ENCODE measurements at places on chromosomes 5 and 9. TPM values are rescaled to one million over a fixed set of nuclear protein-coding genes. Genes with fewer than 3 reads are reported as not detected.

DNA sequence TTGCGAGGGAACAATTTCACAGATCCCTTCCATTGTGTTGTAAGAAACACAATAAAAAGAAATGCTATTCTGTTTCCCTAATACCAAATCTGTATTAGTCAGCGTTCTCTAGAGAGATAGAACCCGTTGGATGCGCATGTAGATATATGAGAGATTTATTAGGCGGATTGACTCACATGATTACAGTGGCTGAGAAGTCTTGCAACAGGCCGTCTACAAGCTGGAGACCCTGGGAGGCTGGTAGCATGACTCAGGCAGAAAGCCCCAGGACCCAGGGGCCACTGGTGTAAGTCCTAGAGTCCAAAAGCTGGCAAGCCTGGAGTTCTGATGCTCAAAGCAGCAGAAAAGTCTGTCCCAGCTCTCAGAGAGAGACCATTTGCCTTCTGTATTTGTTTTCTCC lies 18.4 kb upstream of the IL17B start:
- no peak for DNase-seq

Gene PGGT1B
- 41.8 TPM for polyA plus RNA-seq

GRCh38 chr5:43244823-43245565 lies 53.0 kb downstream of the NIM1K start:
- no peak for DNase-seq

DNA sequence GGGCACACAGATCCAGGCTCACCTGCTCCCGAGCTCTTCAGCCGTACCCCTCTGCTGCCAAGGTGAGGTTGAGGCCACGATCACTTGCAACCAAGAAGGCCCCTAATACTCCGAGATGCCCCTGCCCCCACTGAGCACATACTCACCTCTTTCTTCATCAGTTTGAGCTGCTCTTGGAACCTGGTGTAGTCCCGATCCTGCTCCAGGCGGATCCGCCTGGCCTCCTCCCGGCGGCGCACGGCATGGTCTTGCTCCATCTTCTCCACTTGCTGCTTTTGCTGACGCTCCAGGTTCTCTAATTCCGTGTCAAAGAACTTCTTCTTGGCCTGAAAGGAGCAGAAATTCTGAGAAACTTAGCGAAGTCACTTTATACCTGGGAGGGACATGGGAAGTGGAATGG lies 75.7 kb upstream of the FBXW11 start:
- no peak for DNase-seq

GRCh38 chr5:59317023-59317773 lies 576.3 kb downstream of the PDE4D start:
- DNase-seq, result no peak

Gene N4BP3
- polyA plus RNA-seq, result 5.1 TPM

GRCh38 chr9:121939643-121940042 lies 153.5 kb downstream of the TTLL11 start:
- DNase-seq, result no peak

- no peak for DNase-seq
Observed at GRCh38 chr5:13081116-13081515, 863.4 kb downstream of the DNAH5 start.

GRCh38 chr9:98118640-98119601 lies at the start of gene TRIM14:
Gene TRIM14, minus strand, starts transcription at chr9:98119222. Its CDS starts 34 bp downstream, at chr9:98119188.
- peak; percentile 29 for DNase-seq

GRCh38 chr9:21730899-21731298 lies 71.5 kb upstream of the MTAP start:
- no peak for DNase-seq

Gene MVB12B
- polyA plus RNA-seq, result 16.3 TPM

Gene RPS14
- 1,813 TPM for polyA plus RNA-seq

GRCh38 chr5:119943148-119943547 lies 313.8 kb downstream of the FAM170A start:
- DNase-seq, result no peak

DNA sequence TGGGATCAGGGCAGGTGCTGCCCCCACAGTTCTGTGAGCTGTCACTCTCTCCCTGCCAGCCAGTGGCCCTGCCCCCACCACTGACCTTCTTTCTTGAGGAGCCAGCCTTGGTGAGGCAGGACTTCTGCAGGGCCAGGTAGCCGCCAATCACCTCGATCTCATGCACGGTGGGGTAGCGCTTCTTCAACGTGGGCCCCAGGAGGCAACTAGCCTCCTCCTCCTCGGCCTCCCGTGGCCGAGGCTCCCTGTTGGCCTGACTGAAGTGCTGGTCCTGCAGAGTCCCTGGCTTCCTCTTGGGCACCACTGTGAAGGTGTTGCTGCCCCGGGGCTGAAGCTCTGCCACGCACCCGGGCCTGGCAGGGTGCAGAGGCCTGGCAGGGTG lies 1.6 kb downstream of the TPRN start:
- no peak for DNase-seq

GRCh38 chr9:98263080-98263479 lies 7.6 kb upstream of the TBC1D2 start:
- DNase-seq, result no peak

DNA sequence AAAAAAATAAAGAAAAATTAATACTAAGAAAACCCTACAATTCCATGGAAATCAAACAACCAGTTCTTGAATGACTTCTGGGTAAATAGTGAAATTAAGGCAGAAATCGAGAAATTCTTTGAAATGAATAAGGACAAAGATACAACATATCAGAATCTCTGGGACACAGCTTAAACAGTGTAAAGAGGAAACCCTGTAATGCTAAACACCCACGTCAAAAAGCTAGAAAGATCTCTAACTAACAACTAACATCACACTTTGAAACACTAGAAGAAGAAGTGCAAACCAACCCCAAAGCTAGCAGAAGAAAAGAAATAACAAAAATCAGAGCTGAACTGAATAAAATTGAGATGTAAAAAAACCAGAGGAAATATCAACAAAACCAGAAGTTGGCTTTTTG lies 114.6 kb upstream of the CD180 start:
- no peak for DNase-seq

DNA sequence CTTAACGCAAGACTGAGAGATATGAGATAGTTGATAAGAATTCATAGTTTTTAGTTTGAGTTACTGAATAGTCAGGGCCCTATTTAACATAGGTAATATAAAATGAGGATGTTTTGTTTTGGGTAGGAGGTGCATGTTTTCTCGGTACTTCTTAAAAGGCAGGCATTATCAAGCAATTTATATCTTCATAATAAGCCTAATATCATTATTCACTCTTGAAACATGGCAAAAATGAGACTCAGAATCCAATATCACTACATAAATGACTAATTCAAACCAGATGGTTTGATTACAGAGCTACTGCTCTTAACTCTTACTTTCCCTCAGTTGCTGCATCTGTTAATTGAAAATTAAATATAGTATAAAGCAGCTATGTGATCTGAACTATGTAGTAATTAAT lies 2038.7 kb downstream of the EFNA5 start:
- no peak for DNase-seq

DNA sequence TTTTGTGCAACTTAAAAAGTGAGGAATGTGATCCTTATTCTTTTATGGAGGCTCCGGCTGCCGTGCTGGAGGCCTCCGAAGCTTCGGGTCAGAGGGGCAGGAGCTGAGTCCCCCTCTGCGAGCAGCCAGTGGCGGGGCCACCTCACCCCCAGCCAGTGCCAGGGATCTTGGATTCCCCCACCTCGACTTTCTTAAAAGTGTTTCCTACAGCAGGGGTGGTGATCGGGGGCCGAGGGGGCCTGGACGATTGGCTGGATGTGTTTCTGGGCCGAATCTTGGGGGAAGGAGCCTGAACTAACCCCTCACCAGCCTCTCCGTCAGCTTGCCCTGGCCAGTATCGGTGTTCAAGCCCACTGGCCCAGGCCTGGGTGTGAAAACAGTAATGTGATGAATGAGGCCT lies 92.2 kb upstream of the LMX1B start:
- no peak for DNase-seq
